ENCODE measurements at places on chromosomes 2 and 18. TPM values are rescaled to one million over a fixed set of nuclear protein-coding genes. Genes with fewer than 3 reads are reported as not detected.

OSR1 gene
- total RNA-seq = 8.9 TPM

CDKL4 gene
- total RNA-seq = not detected

MYO5B gene
- 10.0 TPM for total RNA-seq

CRYGD gene
- total RNA-seq = not detected

All from A549 treated with CORT108297 at 1 μM for 4 hours (cell line).